ENCODE measurements at places on chromosomes 3 and 15.

GRCh38 chr15:68598171-68599152, 19.7 kb downstream of the CORO2B start:
- DNase-seq, result no peak

- no peak for DNase-seq
Measured at GRCh38 chr3:24420224-24420623, 74.4 kb downstream of the THRB start.

GRCh38 chr3:183779896-183780465, 45.4 kb downstream of the MAP6D1 start:
- DNase-seq, result no peak

GRCh38 chr3:137460944-137461343, 303.2 kb upstream of the SOX14 start:
- DNase-seq, result no peak

Measured in NCI-H460 (cell line).